Left forelimb (tissue), 1 donor: ENCODE measurements at places on chromosomes 7 and 10.

- no peak for DNase-seq
Observed at GRCh38 chr7:158846304-158846703, 10.1 kb upstream of the DYNC2I1 start.

- DNase-seq: peak; percentile 58
Observed at GRCh38 chr10:46286991-46287693, at the start of gene ANTXRL. TSS of gene ANTXRL (plus strand) at chr10:46286997. CDS start at chr10:46287263, 266 bp downstream.

- DNase-seq: no peak
Observed at GRCh38 chr10:49080965-49081364, 34.4 kb downstream of the VSTM4 start.

DNA sequence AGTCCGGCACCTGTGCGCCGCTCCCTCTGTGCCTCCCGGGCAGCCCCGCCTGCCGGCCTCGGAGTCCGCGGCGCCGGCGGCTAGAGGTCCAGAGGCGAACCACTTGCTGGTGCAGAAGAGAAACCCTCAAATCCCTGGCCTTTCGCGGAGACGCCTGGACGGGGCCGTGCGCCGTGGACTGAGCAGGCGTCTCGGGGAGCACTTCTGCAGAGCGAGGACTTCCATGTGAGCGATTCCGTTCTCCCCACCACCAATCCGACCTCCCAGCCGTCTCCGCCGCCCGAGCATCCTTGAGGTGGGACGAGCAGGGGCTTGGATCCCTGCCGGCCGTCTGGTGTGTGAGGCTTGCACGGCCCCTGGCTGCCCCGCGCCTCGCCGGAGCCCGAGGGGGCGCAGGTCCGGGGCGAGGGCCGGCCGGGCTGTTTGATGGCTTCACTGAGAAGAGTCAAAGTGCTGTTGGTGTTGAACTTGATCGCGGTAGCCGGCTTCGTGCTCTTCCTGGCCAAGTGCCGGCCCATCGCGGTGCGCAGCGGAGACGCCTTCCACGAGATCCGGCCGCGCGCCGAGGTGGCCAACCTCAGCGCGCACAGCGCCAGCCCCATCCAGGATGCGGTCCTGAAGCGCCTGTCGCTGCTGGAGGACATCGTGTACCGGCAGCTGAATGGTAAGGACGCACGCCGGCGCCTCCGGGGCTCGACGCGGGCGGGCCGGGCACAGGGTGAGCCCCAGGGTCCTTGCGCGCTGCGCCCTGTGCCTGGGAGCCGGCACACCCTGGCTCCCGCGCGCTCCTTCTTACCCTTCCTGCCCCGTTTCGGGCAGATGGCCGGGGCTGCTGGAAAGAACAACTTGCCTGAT, 660 bp downstream of the GALNT17 start:
- peak; percentile 74 for DNase-seq

DNA sequence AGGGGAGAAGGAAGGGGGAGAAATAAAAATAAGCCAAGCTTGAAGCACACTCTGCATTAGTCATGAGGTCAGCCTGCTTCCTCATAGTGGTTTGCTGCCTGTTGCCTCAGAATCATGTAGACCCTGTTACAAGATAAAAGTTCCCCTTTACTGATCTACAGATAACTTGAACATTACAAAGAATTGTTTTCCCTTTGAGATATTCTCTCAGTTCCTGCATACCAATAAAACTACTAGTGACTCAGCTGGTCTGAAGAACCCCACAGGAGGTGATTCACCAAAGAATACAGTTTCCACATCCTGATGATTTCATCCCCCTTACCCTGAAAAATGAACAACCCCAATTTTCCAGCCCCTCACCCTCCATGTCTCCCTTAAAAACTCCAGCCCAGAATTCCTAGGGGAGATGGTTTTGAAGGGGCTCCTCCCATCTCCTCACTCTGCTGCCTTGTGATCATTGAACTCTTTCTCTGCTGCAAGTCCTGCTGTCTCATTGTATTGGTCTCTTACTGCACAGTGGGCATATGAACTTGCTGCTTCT, 31.5 kb upstream of the NRP1 start:
- no peak for DNase-seq

GRCh38 chr7:36064676-36065075, 88.4 kb upstream of the EEPD1 start:
- DNase-seq: no peak

DNA sequence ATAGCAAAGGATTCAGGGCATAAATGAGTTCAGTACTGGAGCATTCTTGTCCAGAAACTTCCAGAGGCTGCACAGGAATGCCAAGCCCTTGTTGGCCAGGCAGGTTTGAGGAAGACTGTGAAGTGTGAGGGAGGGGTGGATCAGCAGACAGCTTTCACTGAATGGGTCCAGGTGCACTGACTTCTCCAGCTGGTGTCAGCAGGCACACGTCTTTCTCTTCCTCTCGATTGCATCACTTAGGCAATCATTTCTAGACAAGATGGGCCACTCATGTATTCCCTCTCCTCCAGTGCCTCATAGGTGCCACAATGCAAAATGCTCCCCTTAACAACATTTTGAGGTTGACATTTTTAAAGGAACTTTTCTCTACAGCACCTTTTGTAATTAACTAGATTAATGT, 15.6 kb upstream of the PLEKHS1 start:
- no peak for DNase-seq
